ENCODE measurements at places on chromosomes 7 and 10.
A peak's percentile ranks its signal among the peaks of the same experiment; 100 is the strongest.

DNA sequence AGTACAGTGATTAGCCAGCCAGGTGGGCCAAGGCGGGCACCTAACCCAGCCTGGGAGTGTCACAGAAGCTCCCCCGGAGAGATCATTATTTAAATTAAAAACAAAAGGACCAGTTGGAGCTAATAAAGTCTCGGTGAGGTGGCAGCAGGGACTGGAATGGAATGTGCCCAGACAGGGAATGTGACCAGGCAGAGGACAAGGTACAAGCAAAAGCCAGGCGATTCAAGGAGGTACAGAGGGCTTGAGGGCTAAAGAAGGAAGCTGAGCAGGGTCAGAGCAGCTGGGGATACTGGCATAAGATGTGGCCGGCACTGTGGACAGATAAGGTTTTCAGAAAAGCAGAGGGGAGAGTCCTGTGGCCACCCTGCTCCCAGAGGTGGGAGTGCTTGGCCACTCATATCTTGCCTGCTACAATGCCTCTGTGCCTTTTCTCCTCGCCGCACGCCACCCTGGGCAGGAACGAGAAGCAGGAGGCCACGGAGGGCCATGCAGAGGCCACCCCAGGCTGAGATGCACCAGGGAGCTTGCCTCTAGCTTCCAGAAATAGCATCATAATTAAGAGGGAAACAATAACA, 13.2 kb downstream of the TMEM273 start:
- DNase-seq, result no peak

DNA sequence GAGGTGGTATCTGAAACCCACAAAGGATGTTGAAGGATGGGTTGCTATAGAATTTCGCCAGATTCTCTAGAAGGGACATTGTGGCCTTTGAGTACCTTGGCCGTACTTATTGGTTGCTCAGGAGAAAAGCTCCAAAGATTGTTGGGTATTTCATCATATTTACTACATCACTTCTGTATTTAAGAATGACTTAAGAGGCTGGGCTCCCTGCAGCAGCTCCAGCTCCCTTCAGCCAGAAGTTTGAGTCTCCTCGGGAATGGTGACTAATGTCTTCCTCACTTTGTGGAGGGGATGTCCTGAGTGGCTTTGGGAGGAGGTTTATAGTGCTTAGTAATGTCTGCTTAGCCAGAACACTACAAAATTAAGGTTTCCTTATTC, 18.1 kb downstream of the MINDY4 start:
- DNase-seq, result peak; percentile 74

GRCh38 chr7:153457746-153458145, 594.5 kb upstream of the DPP6 start:
- DNase-seq, result no peak

DNA sequence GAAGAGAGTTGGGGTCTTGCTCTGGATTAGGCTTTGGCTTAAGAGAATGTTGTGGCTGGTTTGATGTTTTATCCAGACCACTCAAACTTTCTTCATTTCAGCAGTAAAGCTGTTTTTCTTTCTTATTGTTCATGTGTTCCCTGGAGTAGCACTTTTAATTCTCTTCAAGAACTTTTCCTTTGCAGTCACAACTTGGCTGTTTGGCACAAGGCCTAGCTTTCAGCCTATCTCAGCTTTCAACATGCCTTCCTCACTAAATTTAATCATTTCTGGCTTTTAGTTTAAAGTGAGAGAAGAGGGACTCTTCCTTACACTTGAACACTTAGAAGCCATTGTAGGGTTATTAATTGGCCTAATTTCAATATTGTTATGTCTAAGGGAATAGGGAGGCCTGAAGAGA, 18.1 kb downstream of the CCDC126 start:
- DNase-seq, result peak; percentile 14

GRCh38 chr7:70316745-70317144, 718.5 kb downstream of the AUTS2 start:
- no peak for DNase-seq

GRCh38 chr7:91405092-91405788, 141.0 kb downstream of the FZD1 start:
- DNase-seq, result no peak

All from astrocyte (in vitro differentiated cells and primary cell).